Naive thymus-derived CD8-positive, alpha-beta T cell (primary cell): ENCODE measurements at places on chromosomes 3 and 15.

DNA sequence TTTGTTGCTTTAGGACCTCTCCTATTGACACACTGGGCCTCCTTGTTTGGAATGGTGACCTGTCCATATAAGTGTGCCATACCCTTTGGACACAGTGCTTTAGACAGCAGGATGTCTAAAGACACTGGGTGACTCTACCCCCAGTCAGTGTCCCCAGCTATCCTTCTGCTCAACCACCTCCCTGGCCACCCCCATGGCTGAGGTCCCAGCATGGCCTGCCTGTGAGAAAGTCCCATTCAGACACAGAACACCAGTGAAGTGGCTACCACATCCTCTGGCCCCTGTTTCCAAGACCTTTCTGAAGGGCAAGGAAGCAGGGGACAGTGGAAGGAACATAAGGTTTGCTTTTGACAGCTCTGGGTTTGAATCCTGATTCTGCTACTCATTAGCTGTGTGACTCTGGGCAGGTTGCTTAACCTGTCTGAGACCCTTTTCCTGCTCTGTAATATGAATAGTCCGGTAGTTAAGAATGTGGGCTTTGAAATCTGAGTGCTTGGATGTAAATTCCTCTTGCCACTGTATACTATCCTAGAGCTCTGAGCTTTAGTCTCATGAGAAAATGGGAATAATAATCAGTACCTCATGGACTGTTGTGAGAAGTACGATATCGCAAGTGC, 6.3 kb upstream of the AP3S2 start:
- no peak for DNase-seq

- no peak for DNase-seq
Measured at GRCh38 chr3:127396473-127396872, 108.6 kb upstream of the PRR20G start.

- DNase-seq, result no peak
Measured at GRCh38 chr3:158794936-158795518, 6.8 kb upstream of the MFSD1 start.

GRCh38 chr15:36449084-36449661, 130.3 kb upstream of the CDIN1 start:
- DNase-seq, result no peak

GRCh38 chr15:71225851-71226250, 110.6 kb downstream of the THSD4 start:
- no peak for DNase-seq

GRCh38 chr3:142127941-142128658, 21.2 kb downstream of the TFDP2 start:
- no peak for DNase-seq

- DNase-seq, result no peak
Measured at GRCh38 chr3:104763007-104763406, 603.7 kb upstream of the ALCAM start.

GRCh38 chr3:114756506-114757279, 390.4 kb downstream of the ZBTB20 start:
- DNase-seq, result no peak

DNA sequence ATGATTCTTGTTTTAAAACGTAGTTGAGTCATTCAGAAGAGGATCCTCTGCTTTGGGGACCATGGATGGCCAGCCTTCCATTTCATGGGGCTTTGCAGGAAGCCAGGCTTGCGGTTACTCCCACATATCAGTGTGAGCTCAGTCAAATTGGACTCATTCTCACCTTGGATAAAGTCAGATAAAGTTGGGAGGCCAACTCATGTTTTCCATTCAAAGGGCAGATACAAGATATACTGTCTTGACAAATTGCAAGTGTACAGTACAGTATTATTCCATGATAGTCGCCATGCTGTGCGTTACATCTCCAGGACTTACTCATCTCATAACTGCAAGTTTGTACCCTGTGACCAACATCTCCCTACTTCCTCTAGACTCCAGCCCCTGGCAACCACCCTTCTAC, 25.5 kb upstream of the B3GNT5 start:
- no peak for DNase-seq

DNA sequence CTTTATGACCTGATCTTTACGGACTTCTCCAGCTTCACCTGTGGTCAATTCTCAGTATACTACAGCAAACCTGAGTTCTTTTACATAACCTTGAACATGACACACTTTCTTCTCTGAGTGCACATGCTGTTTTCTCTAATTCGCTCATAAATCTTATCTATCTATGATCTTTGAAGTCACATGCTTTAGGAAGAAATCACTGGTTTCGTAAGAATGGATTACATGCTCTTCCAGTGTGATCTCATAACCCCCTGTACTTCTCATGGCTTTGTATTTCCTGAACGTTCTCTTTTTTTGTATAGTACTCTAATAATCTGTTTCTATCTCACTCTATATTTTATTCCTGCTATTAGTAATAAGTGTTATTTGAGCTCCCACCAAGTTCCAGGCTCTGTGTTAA, 1165.2 kb downstream of the TBL1XR1 start:
- no peak for DNase-seq

DNA sequence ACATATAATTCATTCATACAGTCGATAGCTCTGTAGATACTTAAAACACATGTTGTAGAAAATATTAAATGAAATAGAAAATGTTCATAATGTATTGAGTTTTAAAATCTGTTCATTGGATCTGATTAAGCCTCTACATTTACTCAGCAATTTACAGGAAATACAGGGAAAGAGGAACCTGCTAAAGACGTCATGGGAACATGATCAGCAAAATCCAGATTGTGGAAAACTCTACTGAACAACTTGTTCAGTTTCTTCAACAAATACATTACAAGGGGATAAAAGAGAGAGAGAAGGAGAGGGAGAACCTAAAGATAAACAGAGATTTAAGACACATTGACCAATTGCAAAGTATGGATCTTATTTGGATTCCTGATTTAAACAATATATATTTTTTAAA, 46.7 kb downstream of the KLHL6 start:
- DNase-seq, result no peak
